ENCODE measurements at places on chromosomes 11 and 22. TPM values are rescaled to one million over a fixed set of nuclear protein-coding genes. Genes with fewer than 3 reads are reported as not detected.

DNA sequence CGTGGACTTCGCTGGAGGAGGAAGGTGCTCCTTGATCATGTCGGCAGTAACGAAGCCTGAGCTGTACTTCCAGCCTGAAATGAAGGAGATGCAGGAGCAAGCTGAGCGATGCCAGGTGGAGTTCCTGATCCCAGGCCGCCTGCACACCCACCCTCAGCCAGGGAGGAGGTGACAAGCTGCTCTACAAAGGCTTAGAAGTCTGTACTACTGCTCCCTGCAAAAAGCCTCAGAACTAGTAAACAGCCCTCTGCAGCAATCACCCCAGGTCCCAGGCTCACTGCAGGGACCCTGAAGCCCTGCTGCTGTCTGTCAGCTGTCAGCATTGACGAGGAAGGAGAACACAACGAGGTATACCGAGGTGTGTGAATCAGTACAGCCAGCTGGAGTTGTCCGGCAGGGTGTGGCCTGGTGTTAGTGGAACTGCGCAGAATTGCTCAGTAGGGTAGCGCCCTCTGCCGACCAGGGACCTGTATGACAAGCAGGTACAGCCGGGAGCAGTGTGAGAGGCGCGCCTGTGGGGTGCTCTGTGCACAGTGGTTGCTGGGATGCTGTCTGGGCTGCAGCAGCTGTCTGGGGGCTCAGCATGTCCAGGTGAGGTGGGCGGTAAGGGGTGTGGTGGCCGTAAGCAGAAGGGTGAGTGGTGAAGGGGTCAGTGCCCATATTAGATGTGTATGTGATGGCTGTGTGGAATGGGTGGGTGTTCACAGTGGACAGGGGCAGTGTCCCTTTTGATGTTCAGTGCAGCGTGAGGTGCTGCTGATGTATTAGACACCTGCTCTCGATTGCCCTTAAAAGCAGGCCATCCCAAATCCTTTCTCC, 7.6 kb downstream of the CYB5R2 start:
- peak; percentile 79 for DNase-seq

DNA sequence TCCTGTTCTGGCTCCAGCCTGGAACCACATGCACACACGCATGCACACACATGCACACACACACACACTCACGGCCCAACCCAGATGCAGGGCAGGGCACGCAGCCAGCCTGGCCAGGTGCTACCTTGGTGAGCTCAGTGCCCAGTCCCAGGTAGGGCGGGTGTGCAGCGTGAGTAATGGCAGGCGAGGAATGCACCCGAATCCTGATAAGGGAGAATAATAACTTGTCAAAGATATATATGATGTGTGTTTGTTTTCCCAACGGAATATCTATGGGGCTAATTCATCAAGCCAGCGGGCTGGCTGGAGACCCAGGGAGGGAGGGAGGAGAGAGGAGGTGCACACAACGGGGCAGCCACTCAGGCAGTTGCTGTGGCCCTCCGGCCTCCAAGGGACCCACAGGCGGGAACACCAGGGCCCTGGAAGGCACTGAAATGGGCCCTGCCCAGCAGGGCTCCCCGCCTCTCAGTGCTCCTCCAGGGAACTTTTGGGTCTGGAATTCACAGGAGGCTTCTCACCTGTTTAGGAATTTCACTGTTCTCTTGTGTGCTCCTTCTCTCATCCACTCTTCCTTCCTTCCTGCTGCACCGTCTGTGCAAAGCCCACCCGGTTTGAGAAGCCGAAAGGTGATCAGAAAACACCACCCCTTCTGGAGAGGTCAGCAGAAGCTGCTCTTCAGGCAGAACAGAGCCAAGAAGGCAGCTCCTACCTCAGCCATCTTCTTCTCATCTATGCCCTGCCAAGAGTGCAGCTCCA, 79.0 kb downstream of the BUD13 start:
- no peak for DNase-seq

DNA sequence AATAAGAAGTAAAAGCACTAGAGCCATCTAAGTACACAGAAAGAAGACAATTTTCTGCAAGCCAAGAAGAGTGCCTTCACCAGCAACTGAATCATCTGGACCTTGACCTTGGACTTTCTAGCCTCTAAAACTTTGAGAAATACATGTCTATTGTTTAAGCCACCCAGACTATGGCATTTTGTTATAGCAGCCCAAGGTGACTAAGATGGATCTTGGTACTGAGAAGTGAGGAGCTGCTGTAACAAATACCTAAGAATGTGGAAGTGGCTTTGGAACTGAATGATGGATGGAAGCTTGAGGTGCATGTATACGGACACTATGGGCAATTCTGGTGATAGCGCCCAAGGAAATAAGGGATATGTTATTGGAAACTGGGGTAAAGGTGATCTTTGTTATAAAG, 14.9 kb downstream of the CFAP300 start:
- no peak for DNase-seq

DNA sequence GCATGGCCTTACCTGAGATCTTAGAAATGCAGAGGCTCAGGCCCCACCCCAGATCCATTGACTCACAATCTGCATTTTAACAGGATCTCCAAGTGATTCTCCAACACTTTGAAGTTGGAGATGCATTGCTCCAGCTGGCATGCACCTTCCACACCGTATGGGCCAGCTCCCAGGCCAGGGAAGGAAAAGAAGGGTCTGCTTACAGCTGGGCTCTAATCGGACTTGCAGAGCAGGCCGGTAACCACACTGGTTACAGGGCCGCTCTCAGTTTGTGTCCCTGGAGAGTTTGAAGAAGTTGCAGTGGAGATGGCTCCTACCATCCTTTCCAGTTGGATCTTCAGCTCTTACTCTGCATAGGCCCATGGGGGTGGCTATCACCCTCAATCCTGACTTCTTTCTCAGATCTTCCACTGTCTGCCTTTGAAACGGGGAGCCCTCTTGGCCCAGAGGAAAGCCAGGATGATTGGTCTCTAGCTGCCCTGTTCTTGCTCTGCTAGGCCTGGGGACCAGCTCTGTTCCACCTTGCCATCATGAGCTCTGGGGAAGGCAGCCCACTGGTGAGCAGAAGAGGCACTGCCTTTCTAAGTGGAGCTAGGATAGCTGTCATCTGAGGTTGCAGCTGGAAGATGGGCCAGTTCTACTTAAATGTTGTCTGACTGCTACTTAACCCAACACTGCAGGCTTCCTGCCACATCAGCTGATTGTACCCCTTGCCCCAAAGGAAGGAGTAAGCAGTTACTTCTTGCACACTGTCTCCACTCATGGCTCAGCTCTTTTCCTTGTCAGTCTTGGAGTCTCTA, 105.6 kb upstream of the NAV2 start:
- no peak for DNase-seq

GRCh38 chr11:72045849-72046248, 34.5 kb downstream of the NUMA1 start:
- DNase-seq: no peak

- peak; percentile 96 for DNase-seq
Observed at GRCh38 chr11:33658195-33658900, 42.3 kb downstream of the C11orf91 start.

DNA sequence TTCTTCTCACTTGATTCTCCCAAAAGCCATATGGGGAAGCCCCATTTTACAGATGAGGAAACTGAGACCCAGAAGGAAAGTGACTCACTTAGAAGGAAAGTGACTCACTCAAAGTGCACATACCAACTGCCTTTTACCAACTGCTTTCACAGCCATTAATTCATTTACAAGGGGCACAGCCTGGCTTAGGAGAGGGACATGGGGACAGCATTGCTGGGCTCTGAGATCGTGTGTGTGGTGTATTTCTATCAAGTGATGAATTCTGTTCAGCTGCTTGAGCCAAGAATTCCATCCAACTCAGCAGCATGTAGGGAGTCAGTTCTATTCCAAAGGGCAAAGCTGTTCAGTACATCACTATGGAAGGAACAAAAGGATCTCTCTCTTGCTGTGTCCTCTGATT, 23.5 kb upstream of the PAK1 start:
- no peak for DNase-seq

Gene BIRC3
- not detected for total RNA-seq

Gene OR5B21
- not detected for total RNA-seq

All from SJCRH30 (cell line).